ENCODE measurements at places on chromosomes 13 and 19. TPM values are rescaled to one million over a fixed set of nuclear protein-coding genes. Genes with fewer than 3 reads are reported as not detected.

GRCh38 chr13:63299866-63300394 is 1884.3 kb upstream of the PCDH20 start:
- DNase-seq = no peak

- DNase-seq = peak; percentile 35
Measured at GRCh38 chr19:39052243-39052746, 19.9 kb upstream of the FBXO27 start.

Gene SHD
- polyA plus RNA-seq = not detected

Gene ZNF229
- polyA plus RNA-seq = 1.5 TPM

Gene SHANK1
- not detected for polyA plus RNA-seq

DNA sequence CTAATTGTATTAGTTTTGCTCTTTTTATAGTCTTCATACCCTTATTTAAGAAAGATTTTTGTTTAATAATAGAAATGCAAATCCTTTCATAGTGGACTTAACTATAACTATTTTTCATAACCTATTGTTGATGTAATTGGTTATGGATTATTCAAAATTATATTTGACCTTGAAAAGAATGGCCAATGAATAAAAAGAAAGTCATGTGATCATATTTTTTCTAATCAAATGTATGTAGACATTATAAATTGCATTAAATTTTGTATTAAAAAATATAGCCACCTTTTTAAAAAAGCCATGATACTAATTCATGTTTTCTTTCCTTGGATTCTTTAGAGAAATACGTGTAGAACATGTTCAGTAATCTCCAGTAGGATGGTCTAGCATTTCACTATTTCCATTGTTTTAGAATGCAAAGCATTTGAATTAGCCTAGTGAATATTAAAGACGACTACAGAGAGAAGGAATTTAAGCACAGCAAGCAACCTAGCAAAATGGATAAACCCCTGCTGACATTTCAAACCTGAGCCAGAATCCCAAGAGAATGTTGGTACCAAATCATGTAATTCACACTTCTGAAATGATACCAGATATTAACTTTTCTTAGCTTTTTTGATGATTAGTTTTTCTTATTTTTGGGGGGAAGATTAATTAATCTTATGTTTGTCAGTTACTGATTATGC is 1297.4 kb upstream of the MIR17HG start:
- no peak for DNase-seq

DNA sequence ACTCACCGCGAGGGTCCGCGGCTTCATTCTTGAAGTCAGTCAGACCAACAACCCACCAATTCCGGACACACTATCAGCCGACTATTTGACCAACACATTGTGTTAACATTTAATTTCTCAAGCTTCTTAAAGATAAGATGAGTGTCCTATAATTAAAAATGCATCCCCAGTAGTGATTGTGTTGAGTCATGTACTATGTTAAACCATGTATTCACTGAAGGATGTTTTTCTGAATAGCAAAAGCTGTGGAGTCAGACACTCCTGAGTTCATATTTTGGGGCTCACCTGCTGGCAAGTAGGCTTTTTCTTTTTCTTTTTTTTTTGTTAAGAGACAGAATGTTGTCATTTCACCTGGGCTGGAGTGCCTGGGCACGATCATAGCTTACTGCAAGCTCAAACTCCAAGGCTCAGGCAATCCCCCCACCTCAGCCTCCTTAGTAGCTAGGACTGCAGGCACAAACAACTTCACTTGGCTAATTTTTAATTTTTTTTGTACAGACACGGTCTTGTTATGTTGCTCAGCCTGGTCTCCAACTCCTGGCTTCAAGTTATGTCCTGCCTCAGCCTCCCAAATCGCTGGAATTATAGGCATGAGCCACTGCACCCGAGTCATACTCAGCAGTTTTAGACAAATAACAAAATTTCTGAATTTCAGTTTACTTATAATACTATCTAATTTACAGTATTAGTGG is 606.9 kb downstream of the PCDH9 start:
- DNase-seq = no peak

DNA sequence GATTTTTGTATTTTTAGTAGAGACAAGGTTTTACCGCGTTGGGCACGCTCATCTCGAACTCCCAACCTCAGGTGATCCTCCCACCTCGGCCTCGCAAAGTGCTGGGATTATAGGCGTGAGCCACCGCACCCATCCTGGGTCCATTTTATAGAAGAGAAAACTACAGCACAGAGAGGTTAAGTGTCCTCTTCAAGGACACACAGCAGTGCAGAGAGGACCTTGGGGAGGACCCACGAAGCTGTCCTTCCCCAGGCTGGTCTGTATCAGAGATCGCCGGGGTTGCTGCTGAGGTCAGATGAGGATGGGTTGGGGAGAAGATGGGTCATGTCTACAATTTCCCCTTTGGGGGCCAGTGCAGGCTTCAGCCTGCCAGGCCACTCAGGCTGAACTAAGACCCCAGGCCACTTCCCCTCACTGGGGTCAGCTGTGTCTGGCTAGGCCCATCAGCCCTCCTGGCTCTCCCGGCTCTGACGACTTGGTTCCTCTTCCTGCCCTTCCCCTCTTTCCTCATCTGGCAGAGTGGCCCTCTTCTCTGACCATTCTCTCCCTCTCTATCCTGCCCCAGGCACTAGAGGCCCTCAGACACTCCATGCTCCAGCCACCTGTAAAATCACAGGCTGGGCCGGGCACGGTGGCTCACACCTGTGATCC is 9.6 kb downstream of the MYO1F start:
- DNase-seq = no peak

Gene SLC5A5
- not detected for polyA plus RNA-seq

DNA sequence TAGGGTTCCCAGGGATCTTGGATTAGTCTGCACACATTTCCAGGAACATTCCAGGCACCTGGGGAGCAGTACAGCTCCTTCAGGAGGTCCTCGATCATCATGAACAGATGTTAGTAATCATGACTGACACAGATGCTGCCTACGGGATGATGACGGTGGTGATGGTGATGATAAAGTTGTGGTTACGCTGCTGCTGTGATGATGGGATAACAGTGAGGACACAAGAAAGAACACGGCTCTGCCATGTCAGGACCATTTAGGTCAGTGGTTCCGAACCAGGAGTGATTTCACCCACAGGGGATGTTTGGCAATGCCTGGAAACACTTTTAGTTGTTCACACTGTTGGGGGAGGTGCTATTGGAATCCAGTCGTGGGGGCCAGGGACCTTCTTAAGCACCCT is 1193.0 kb downstream of the UQCRFS1 start:
- no peak for DNase-seq

Measured in naive B cell (primary cell).